ENCODE measurements at places on chromosomes 5 and 9.

DNA sequence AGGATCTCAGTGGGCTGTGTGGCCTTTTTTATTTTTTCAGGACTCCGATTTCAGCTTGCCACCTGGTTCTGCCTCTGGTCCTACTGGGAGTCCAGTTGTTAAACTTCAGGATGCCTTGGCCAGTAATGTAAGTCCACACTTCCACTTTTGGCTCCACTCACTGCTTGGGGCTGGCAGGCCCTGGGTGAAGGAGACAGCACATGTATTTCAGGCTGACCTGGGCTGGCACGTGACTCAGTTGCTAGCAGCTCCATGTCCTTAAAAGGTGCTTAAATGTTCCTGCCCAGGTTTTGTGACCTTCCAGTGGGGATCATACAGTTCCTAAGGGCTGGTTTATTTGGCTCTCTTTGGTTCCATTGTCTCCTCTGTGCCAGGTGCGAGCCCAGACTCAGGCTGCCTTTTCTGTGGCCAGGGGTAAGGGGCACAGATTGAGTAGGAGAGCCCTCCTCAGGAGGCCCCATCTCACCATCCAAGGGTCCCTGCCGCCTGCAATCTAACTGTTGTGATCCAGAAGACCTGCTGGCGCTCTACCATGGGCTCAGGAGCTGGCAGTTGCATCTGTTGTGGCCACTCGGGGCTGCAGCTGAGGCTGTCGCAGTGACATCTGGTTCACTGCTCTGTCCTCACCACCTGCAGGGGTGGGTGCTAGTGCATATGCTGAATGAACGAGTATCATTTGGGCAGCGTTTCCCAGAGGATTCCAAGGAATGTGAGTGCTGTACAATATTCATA is 19.2 kb upstream of the POMT1 start:
- DNase-seq, result no peak

DNA sequence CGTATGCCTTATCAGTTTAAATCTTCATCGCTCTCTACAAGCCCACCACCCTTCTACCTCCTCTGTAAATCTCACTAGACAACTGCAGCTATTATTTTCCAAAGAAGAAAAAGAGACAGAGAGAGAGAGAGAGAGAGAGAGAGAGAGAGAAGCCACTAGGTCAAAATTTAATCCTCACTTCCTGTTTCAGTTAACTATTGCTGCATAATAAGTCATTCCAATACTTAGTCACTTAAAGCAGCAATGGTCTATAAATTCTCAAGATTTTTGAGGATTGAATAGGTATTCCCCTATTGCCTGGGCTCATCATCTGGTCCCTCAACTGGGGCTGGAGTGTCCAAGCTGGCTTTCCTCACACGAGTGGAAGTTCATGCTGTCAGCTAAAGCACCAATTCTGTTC is 68.8 kb downstream of the ITGA1 start:
- DNase-seq, result no peak

- no peak for DNase-seq
Measured at GRCh38 chr5:140018096-140018481, 25.0 kb downstream of the NRG2 start.

GRCh38 chr9:87122947-87123685 is 175.8 kb upstream of the GAS1 start:
- no peak for DNase-seq

- DNase-seq, result no peak
Measured at GRCh38 chr5:151775025-151775606, 3.4 kb downstream of the G3BP1 start.

GRCh38 chr9:136353757-136354488 is 9.6 kb downstream of the DNLZ start:
- no peak for DNase-seq

DNA sequence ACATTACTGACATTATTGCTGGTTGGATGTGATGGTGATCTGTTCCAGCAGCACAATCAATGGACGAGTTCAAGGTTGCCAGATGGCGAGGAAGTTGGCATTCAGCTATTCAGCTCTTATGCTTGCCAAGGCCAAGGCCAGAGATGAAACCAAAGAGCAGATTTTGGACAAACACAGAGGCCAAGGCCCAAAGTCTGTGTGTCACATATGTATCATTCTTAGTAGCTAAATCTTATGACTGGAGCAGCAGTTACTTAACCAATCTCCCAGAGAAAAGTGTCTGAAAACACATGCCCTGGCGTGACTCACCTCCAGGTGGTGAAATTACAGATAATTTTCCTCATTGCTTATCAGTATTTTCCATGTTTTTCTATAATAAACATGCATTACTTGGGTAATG is 189.0 kb upstream of the EGFLAM start:
- DNase-seq, result no peak

DNA sequence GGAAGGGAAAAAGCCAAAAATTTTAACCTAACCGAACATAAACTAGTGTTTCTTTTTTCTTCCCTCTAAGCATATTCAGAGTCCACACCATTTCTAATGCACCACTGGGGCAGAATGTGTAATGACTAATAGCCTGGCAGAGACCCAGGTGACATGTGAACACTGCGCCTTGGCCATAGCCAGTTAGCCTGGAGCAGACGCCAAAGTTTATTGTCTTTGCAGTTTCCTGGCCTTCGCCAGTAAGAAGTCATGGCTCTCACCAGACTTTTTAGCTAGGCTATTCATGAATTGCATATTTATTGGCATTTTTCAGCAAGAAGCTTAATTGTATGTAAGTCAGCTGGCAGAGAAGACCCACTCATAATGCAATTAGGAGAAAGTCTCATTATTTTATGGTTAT is 182.8 kb upstream of the SLC27A6 start:
- no peak for DNase-seq

GRCh38 chr5:93603793-93604643 is 21.0 kb downstream of the NR2F1 start:
- DNase-seq, result no peak

GRCh38 chr9:27227192-27227591 is 69.8 kb downstream of the EQTN start:
- no peak for DNase-seq

DNA sequence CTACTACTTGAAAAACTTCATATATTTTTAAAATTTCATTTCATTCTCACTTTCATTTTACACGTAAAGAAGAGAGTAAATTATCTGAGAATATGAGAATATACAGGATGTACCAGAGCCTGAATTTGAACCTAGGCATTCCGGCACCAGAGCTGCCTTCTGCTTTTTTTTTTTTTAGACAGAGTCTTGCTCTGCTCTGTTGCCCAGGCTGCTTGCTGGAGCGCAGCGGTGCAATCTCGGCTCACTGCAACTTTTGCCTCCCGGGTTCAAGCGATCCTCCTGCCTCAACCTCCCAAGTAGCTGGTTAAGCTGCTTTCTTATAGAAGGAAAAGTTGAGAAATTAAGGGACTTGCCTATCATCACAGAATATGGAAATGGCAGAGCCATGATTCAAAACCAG is 540.1 kb downstream of the EBF1 start:
- DNase-seq, result no peak

DNA sequence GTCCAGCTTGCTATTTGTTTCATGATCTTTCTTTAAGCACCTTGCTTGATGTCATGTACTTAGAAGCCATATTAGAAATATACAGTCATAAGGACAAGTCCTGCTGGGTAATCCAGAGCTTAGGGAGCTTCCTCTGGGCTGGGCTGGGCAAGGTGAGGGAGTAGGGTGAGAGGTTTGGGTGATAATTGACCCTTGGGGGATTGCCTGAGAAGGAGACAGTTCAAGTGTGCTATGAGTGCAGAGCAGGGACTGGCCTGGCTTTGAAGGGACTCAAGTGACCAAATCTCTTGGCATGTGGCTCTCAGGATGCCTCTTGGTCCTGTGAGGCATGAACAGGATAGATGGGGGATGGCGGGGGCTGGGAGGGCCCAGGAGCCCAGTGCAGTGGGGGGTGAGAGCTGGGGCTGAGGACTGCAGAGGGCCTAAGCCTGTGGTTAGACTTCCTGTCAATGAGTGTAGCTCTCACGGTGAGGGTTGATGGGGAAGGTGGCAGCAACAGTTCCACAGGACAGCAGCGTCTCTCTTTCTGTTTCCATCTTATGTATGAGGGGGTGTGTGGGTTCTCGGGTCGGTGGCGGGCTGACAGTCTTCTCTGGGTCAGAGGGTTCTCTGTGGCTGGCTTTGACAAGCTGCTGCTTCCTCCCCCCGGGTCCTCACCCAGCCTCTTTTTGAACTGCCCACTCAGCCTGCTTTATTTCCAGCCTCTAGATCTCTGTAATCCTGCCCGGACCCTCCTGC is 53.5 kb downstream of the RGS3 start:
- no peak for DNase-seq

DNA sequence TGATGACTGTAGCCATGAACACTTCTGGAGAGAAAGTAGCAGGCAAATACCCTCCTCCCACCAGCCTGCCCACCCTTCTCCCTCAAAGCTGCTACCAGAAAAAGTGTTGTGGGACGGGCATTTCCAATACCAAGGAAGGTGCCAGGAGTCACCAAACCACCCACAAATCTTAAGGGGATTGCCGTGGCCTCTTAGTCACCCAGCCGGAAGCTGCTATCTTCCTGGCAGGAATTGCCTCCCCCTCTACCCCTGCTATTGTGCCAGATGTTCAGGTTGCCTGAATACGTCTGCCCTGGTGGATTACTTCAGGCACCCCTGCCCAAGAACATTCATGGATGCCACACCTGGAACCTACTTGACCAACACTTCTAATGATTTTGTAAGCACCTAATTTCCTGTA is 156.1 kb downstream of the TTC39B start:
- no peak for DNase-seq

- DNase-seq, result no peak
Measured at GRCh38 chr5:89418407-89419085, 535.6 kb upstream of the MEF2C start.

DNA sequence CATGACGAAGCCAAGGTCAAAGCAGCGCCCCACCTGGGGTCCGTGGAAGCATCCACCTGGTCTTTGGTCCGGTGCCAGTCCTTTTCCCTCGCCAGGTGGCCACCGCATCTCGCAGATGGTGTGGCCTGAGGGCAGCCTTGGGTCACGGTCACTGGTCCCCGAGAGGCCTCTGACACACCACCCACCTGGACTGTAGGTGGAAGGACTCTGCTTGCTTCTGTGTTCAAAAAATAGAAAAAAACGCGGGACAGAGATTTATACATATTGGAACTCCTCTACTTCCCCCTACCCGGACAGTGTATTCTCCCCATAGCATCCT is 466 bp upstream of the TTC39B start:
- DNase-seq, result no peak

- no peak for DNase-seq
Measured at GRCh38 chr9:76996700-76997099, 22.8 kb upstream of the FOXB2 start.

GRCh38 chr9:111381006-111381405 is 51.0 kb upstream of the OR2K2 start:
- no peak for DNase-seq
